ENCODE measurements at places on chromosomes 6 and 20. TPM values are rescaled to one million over a fixed set of nuclear protein-coding genes. Genes with fewer than 3 reads are reported as not detected.

The CALHM4 gene
- not detected for total RNA-seq

The OXT gene
- total RNA-seq = not detected

The TREM1 gene
- total RNA-seq = not detected

The ROMO1 gene
- 57.4 TPM for total RNA-seq

The FAM83B gene
- total RNA-seq = 0.47 TPM

The WFDC8 gene
- total RNA-seq = not detected

The PAX1 gene
- total RNA-seq = under 0.01 TPM

The GPR6 gene
- total RNA-seq = not detected

The EYS gene
- total RNA-seq = 0.78 TPM

The KIF25 gene
- not detected for total RNA-seq

The PRSS16 gene
- not detected for total RNA-seq

The BHLHE23 gene
- total RNA-seq = not detected

The SMPDL3A gene
- total RNA-seq = 20.4 TPM

The DEFB132 gene
- not detected for total RNA-seq

The RAD21L1 gene
- not detected for total RNA-seq

The COMMD7 gene
- 24.2 TPM for total RNA-seq

The FOXQ1 gene
- total RNA-seq = 1.1 TPM

The MCHR2 gene
- total RNA-seq = 4.1 TPM

The KCNQ5 gene
- total RNA-seq = 12.9 TPM

The UFL1 gene
- 28.5 TPM for total RNA-seq

The TBX18 gene
- total RNA-seq = 7.8 TPM

The TINAG gene
- total RNA-seq = 0.16 TPM

The SYNDIG1 gene
- total RNA-seq = 32.6 TPM

The CD93 gene
- 13.6 TPM for total RNA-seq

The SLC13A3 gene
- total RNA-seq = 10.8 TPM

The RANBP9 gene
- 90.5 TPM for total RNA-seq

The DLK2 gene
- total RNA-seq = 7.3 TPM

The PRKN gene
- total RNA-seq = 5.9 TPM

The ISM1 gene
- total RNA-seq = 1.6 TPM

The FRS3 gene
- 6.7 TPM for total RNA-seq

The TRERF1 gene
- total RNA-seq = 3.7 TPM

The SYNGAP1 gene
- 21.5 TPM for total RNA-seq

The PLAGL1 gene
- 16.2 TPM for total RNA-seq

The KCNK5 gene
- 0.16 TPM for total RNA-seq
